CD4-positive, alpha-beta T cell treated with Interleukin-2 at 100 ng/mL for 4 hours (primary cell): ENCODE measurements at places on chromosomes 3 and 15.
A peak's percentile ranks its signal among the peaks of the same experiment; 100 is the strongest.

- no peak for DNase-seq
Observed at GRCh38 chr3:167829071-167829470, 93.5 kb downstream of the SERPINI1 start.

DNA sequence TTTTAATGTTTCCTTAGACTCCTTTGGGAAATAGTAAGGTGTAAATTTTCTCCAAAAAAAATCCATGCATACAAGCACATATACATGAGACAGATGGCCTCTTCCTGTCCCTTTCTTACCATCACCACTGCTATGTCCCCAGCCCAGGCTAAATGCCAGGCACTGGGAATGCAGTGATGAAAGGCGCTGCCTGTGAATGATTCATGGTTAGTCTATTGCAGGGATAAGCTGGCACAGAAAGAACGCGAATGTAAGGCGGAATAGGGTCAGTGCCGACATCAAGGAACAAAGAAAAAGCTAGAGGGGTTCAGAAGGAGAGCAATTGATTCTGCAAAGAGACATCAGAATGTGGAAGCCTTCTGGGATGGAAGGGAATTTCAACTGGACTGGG, 36.2 kb upstream of the CFAP161 start:
- no peak for DNase-seq

DNA sequence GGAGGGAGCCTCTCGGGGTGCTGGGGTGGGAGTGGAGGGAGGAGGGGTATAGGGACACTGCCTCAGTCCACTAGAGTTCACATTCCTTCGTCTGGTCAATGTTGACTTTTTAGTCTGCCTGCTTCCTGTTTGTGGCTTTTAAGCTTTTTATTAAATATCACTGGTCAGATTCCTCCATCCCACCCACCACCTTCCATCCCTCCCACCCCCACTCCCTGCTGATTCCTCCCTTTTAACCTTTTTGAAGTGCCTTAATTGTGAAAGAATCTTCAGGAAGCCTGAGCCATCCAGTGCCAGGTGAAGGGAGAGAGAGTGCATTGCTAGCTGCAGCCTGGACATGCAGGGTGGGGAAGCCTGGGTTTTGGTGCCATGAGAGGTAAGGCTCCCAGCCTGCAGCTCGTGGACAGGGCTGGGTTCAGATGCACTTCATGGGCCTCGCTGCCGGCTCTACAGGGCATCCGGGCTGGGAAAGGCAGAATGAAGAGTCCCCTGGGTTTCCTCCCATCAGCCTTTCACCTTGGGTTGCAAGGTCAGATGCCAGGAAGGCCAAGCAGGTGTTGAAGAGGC, 105.9 kb downstream of the DNAJB8 start:
- no peak for DNase-seq

DNA sequence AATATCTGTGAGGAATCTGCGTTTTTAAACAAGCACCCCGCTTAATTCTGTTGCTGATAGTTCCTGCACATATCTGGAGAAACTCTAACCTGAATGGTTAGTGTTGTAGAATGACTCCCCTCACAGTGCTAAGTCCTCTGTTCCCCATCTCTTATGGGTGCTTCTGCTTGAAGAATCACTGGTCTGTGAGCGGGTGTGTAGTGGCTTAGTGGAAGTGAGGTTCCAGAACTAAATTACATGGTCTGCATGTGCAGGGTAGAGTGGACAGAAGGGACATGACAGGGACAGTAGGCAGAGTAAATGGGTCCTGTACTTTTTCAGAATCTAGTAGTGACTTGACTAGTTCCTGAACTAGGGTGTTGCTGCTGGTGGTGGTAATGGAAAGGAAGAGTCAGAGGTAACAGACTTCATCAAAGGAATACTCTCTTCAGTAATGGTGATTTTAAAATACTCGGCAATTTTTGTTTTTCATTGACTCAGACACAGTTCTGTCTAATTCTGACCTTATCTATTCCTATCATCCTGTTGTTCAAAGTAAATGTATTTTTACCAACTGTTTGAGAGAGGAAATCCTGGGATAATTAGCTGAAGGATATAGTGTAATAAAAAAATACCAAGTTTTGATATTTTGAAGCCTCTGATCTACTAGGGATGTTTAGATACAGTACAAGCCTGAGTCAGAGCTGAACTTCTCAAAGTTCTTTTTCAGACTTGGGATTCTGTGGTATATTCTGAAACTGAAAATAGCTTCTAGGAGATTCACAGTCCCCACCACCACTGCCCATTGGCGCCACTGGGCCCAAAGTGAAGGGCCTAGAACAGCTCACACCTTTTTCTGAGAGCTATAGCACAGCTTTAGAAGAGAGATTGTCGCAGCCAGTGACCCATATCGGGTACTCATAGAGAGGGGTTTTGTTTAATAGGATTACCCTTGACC, 55.5 kb downstream of the FNDC3B start:
- DNase-seq: peak; percentile 26

DNA sequence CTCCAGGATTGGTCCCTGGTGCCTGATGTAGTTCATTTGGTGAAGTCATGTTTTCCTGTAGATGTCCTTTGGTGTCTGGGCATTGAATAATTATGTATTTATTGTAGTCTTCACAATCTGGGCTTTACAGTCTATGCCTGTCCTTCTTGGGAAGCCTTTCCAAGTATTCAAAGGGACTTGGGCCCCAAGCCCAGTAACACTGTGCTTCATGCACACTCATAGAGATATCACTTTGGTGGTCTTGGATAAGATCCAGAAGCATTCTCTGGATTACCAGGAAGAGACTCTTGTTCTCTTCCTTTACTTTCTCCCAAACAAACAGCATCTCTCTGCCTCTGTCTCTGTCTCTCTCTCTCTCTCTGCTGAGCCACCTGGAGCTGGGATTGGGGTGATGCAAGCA, 281.1 kb upstream of the GOLGA6L4 start:
- no peak for DNase-seq

GRCh38 chr3:112776000-112776399, 70.7 kb downstream of the CD200R1L start:
- no peak for DNase-seq

GRCh38 chr3:121974601-121975111, 47.4 kb downstream of the ILDR1 start:
- no peak for DNase-seq

- DNase-seq: peak; percentile 19
Observed at GRCh38 chr3:126983653-126984390, 907 bp downstream of the PLXNA1 start.

DNA sequence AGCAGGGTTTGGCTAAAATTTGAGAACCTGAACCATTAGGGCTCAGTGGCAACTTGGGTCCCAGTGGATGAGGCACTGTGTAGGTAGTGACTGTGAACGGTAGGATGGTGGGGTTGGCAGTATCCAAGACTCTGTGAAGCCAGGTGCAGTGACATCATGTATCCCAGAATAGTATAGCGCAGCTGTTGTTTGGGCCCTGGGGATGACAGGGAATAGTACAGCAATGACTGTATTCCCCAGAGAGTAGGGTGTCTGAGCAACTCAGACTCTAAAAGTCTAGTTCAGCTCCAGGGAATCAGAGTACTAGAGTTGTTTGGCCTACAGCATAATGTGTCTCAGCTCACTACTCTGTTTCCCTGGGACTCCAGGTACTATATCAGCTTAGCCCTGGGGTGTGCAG, 20.7 kb upstream of the PPP2R3A start:
- no peak for DNase-seq

GRCh38 chr3:11622586-11623550, 20.8 kb downstream of the VGLL4 start:
- DNase-seq: no peak
